ENCODE measurements at places on chromosomes 2 and 18.
A peak's percentile ranks its signal among the peaks of the same experiment; 100 is the strongest.

DNA sequence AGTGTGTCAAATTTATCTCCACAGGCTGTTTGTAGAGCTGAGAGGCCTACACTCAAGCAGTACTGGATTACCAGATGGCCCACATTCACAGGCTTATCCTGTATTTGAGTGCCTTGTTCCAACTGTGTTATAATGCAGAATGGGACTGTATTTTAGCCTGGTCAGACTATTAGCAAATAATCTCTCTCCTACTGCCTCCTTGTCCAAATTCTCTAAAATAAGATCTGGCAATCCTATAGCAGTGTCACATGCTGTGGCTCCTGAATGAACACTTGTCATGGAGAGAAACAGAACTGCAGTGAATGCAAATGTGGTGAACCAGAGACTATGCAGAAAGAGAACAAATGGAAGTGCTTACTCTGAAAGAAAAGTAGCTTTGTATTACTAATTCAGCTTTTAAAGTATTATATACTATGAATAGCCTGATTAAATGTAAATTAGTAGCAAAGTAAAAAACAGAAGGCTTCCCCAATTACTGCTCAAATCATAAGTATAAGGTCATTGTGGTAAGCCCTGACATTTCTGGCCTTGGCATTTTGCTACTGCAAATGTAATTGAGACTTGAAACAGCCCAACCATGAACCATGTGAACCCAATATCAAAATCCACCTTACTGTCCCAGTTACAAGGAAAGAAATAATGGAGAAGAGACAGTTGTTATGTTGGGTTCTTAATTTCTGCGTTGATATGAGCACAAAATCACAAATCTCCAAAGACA is 80.0 kb downstream of the MAP4K3 start:
- no peak for DNase-seq

- DNase-seq = no peak
These were observed 41.5 kb downstream of the SP140 start for GRCh38 chr2:230267059-230267458.

DNA sequence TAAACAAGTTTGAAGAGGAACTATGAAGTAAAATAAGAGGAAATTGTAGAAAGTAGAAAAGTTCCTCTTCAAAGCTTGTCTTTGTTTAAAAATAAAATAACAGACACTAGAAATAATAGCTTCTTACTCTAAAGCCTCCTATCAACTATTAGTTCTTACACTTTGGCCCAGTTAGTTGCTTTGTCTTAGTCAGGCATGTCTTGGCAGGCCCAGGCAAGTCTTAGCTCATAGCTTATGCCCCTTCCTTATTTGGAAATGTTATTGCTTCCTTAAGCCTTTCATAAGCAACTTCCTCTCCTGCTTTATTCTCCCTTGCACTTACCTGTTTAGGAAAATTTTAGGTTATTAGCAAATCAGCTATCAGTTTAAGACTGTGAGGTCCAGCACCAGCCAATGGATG is 950.6 kb upstream of the LRATD1 start:
- DNase-seq = no peak

- no peak for DNase-seq
These were observed 101.7 kb upstream of the GATA6 start for GRCh38 chr18:22067682-22068081.

- DNase-seq = no peak
These were observed 831.3 kb downstream of the CPS1 start for GRCh38 chr2:211387734-211388133.

DNA sequence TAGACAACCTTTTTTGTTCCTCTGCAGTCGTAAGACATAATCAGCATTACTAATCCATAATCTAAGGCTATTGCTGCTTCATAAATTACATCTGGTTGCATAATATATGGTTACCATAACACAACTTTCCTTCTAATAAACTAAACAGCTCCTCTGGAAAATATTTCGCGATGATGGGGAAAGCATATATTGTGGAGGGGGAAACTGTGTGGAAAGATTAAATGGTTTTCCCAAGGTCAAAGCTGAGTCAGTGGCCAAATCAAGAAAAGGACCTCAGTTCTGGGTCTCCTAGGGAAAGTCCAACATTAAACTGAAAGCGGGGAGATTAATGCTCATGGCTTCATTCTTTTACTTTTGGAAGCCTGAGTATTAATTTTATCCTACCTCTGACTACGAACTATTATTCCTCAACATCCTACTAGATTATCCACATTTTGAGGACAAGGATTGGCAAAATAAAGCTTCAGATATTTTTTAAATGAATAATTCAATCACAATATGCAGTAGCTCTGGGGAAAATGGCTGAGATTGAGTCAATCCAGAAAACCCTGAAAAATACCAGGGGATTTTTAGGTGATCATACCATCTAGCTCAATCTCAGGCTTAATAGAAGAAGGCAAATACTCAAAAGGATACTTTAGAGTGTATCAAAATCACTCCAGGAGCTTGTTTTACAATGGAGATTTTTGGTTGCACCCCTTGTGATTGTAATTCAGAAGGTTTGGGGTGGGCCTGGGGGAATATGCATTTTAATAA is 33.8 kb upstream of the STK17B start:
- DNase-seq = no peak

DNA sequence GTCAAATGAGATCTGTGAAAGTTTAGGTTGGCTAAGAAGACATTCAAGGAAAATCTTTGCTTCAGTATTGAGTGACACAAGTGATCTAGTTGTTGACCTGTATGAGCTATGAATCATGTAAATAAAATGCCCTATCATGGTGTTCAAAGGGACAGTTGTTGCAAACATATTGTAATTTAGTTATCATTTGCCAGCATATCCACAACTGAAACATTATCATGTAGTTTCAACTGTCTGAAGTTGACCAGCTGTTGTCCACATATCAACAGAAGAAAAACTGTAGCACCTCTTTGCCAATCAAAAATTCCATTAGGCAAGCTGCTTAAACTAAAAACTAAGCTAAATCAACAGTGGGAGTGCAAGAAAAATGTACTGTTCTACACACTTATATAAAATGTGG is 527.1 kb upstream of the NRXN1 start:
- DNase-seq = peak; percentile 89

GRCh38 chr2:55885127-55885943 is 38.2 kb downstream of the EFEMP1 start:
- peak; percentile 93 for DNase-seq

DNA sequence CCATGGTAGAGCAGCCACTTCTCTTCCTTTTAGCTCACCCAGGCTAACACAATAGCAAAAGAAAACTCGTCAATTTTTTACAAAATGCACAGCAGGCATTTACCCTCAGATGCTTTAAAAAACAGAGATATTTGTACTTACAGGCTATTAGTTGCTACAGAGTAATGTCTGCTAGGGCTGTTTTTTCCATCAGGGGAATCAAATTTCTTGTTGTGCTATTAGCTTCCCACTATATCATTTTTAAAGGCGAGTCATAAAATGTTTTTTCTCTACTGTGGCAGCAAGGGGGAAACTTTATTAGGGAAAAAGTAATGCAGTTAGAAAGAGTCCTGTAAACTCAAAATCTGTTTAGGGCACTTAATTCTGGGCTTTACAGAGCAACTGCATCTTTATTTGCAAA is 277.9 kb upstream of the THSD7B start:
- no peak for DNase-seq

DNA sequence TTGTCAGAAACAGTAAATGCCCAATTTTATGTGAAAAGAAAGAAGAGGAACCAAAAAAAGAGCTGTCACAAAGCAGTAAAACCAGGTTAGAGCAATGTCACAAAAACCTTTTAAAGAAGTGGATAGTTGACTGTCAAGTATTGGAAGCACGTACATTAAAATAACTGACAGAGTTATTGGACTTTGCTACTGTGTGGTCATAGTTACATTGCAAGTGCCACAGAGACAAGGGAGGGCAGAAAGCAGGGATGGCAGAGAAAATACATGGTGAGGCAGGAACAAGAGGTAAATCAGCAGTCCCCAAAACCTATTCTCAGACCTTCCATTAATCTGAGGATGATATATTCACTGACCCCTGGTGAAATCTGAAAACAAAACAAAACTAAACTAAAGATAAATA is 116.3 kb downstream of the LRP1B start:
- DNase-seq = no peak

DNA sequence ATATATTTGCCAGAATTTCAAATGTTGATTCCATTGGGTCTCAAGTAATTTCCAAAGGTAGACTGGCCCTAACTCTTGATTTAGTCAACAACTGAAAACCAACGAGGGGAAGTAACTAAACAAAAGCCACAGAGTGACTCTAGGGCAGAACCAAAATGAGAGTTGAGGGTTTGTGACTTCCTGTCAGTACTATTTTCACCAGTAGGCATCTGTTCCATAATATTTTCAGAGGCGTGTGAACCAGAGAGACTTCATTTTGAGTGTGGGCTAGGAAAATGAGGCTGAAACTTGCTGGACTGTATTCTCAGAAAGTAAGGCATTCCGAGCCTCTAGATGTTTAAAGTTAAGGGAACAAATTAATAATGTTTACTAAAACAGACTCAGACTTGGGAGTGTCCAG is 70.6 kb downstream of the GDF7 start:
- no peak for DNase-seq

DNA sequence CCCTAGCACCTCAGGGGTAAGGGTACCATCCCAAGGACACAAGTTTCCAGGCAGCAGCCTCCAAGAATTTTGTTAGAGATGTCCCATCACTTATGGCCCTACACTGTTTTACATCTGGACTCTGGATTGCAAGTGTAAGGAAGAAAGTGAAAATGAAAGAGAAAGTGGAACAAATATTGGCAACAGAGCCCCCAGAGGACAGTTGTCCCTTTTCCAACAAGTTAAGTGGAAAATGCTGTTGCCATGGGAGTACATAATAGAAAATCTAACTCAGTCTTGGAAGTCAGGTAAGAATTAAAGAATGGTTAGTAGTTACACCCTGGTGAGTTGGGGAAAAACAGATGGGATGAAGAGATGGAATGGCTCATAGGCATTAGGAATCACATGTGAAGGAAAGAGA is 50.6 kb downstream of the TTC21B start:
- peak; percentile 41 for DNase-seq

GRCh38 chr2:198106621-198107385 is 302.4 kb downstream of the PLCL1 start:
- no peak for DNase-seq

DNA sequence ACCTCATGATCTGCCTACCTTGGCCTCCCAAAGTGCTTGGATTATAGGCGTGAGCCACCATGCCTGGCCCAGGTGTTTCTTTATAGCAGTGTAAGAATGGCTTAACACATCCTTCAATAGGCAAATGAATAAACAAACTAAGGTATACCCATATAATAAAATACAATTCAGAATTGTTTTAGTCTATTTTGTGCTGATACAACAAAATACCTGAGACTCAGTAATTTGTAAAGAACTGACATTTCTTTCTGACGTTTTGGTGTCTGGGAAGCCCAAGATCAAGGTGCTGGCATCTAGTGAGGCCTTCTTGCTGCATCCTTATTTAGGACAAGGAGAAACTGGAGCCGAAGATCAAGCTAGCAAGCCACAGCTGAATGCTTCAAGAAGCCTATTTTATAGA is 1372.1 kb upstream of the DDX18 start:
- no peak for DNase-seq

All from LHCN-M2 (cell line).